Stimulated activated CD8-positive, alpha-beta memory T cell treated with anti-CD3 and anti-CD28 coated beads, Interleukin-7, amount 100 ng/mL, for 1 hour (primary cell): ENCODE measurements at places on chromosomes 7 and 10.

DNA sequence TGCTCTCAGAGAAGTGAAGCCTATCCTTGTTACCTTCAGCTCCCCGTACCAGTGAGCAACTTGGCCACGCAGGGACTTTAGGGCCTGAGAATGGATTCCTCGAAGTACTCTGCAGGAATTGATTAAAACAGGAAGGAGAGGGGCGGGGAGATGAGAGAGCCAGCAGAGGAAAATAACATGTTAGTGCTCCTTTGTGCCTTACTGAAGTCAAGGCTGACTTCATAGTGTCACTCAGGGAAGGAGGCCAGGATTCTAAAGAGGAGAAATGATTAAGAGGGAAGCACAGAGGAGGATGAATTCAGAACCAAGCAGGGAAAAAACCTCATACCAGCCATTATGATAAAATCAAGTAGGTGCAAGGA, 195.6 kb upstream of the RHOBTB1 start:
- DNase-seq, result no peak

DNA sequence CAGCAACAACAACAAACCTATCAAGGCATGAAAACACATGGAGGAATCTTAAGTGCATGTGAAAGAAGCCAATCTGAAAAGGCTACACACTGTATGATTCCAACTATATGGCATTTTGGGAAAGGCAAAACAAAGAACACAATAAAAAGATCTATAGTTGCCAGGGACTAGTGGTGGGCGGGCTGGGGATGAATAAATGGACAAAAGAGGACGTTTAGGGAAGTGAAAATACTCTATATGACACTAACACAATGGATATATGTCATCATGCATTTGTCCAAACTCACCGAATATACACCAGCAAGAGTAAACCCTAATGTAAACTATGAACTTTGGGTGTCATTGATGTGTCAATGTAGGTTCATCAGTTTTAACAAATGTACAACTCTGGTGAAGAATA, 89.1 kb downstream of the SEMA3E start:
- DNase-seq, result no peak

DNA sequence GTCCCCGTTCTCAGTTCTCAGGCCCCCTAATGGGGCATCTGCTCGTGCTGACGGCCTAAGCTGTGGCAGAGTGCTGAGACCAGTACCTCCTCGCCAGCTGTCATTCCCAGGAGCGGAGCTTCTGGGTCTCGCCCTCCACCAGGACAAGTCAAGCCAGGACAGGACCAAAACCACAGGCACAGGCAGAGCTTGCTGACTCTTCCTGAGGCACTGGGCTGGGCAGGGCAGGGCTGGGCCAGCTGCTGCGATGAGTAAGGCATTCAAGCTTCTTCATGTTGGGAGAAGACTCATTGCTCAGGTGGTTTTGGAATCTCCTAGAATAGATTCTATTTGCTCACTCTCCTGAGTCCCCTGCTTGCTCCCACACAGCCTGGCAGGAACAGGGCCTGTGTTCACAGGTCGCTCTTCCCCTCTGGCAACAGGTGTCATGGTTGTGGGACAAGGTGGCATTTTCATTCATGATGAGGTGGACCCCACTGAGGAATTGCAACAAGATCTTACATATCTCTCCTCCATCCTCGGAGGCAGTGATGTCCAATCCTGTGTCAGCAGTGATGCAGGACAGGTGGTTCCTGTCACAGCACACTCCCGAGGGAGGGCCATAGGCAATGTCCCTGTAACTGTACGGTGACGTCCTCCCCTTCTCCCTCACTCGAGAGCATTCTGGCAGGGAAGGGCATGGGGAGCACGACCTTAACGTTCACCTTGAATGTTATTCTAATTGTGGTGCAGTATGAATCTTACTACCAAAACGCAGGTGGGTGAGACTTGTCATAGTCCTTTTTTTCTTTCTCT, 17.0 kb upstream of the SH3PXD2A start:
- DNase-seq, result no peak

DNA sequence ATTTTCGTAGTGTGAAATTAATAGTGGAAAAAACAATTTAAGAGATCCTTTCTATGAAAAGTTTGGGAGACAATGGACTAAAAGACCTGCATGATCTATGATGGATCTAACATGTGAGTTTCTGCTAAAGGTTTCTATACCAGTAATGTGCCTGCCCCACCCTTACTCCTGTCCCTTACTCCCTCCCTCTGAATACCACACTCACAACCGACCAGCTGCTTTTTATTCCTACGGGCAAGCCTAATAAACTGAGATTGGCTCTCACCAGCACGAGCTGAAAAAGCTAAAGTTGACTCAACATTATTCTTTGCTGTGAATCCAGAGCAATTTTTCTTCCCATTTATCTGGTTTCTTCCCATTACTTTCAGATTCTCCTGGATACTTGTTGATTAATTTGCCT, 17.8 kb upstream of the REEP3 start:
- no peak for DNase-seq

GRCh38 chr7:132207782-132208181, 368.5 kb downstream of the PLXNA4 start:
- DNase-seq, result no peak

DNA sequence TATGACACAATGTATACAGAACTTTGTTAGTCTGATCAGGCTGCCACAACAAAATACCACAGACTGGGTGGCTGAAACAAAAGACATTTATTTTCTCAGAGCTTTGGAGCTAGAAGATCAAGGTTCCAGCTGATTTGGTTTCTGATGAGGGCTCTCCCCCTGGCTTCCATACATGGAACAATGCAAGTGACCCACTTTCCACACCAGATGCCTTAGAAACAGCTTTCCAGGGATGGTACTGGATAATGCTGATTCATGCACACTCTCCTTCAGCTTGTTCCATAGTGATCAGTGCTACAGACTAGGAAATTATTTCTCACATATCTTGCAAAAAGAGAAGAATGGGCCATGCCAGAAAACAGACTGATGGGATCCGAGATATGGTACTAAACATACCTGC, 1274.9 kb upstream of the SORCS1 start:
- no peak for DNase-seq

DNA sequence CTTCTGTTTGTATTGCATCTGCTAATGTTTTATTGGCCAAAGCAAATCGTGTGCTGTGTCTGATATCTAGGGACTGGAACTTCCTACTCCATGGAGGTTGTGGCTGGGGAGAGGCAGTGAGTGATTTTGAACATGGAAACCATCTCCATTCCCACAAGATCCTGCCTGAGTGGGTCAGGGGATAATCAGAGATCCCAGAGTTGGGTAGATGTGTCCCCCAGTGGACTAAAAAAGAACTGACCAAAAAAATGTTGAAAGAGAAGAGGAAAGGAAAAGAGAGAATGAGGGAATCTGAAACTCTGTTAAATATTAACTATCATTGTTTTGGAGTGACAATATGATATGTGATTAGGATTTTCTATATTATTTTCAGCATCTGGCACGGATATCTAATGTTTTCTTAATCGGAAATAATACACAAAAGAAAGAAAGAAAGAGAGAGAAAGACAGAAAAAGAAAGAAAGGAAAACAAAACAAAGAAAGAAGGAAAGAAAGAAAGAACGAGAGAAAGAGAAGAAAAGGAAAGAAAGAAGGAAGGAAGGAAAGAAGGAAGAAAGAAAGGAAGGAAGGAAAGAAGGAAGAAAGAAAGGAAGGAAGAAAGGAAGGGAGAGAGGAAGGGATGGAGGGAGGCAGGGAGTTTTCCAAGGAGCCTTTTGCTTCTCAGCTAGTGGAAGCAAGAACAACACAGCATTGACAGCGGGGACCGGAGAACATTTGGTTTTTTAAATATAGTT, 638.5 kb downstream of the CCSER2 start:
- DNase-seq, result no peak

- DNase-seq, result no peak
Measured at GRCh38 chr10:102650655-102651454, 6.6 kb downstream of the TRIM8 start.

DNA sequence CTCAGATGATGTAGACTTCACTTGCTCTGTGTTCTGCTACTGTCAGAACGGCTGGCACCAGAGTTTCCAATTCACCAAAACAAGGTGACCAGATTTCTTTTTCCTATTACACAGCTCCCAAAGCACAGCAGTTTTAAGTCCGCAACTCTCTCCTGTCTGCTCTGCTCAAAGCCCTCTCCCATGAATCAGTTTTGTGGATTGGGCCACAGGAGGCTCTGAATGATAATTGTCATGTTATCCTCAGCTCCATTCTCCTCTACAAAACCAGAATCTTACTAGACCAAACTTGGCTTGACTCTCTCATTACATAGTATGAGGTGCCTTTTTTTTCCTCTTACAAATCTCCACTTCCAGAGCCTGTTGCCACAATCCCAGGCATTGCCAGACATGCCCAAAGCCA, 223.5 kb downstream of the SNX13 start:
- no peak for DNase-seq

GRCh38 chr10:17037910-17038309, 91.7 kb downstream of the CUBN start:
- no peak for DNase-seq

DNA sequence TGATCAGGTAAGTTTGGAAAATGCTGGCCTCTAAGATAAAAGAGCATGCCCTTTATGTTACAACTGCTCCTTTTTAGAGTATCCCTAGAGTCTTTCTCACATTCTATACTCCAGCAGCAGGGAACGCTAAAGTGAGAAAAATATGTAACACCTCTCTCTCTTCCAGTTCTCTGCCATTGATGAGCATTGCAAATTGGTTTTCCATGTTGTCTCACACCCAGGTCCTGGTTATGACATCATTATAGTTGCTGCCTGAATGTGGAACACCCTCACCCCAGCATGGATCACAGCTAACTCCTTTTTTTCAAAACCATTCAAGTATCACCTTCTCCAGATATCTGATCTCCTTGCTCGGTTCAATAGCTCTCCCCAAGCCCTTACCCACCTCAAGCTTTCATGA, 84.4 kb downstream of the DGKI start:
- no peak for DNase-seq

GRCh38 chr7:91181949-91182348, 82.3 kb upstream of the FZD1 start:
- DNase-seq, result no peak

DNA sequence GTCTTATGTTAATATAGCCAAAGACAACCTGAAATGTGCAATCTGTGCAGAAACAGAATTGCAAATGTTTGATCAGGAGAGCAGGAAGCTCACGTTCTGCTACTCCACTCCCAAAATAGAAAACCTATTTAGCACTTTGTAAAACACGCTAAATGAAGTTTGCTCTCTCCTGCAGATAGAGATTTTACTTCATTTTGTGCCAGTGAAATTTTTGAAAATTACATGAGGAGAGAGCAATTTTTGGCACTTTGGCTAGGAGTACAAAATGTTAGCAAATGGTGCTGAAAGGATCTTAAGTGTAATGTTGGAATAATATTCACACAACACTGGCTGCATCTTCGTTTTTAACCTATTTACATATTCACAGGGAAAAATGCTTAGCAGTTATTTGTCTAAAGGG, 61.9 kb downstream of the SEM1 start:
- DNase-seq, result no peak

DNA sequence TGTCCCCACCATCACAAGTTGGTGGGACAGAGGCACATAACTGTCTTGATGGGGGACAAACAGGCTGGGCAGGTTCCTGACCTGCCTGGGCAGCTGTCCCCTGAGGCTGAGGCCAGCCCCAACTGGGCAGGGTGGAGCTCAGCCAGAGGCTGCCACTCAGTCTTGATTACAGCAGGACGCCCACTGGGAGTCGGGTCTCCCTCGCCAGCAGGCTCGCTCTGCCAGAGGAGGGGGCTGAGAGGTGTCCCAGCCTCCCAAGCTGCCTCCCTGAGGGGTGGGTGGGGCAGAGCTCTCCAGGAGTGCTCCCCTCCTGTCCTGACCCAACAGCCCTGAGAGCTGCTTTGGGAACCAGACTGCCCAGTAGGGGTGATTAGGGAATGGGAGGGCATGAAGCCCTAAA, 1.8 kb upstream of the CAMK2G start:
- DNase-seq, result no peak

DNA sequence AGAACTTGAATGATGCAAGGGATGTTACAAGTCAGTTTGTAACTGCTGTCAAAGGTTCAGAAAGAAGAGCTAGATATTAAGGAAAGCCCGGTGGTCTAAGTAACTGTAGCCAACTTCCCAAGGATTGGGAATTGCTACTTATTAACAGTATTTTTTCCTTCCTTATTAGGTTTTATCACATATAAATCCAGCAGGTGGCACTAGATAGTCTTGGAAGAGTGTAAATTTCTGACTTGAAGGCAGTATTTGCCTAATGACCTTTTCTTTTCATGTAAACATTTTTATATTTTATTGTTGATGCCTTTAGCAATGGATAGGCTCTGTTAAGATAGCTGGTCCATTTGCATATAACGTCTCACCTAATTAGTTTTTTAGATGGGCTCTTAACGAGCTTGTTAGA, 51.2 kb downstream of the ANLN start:
- DNase-seq, result no peak

DNA sequence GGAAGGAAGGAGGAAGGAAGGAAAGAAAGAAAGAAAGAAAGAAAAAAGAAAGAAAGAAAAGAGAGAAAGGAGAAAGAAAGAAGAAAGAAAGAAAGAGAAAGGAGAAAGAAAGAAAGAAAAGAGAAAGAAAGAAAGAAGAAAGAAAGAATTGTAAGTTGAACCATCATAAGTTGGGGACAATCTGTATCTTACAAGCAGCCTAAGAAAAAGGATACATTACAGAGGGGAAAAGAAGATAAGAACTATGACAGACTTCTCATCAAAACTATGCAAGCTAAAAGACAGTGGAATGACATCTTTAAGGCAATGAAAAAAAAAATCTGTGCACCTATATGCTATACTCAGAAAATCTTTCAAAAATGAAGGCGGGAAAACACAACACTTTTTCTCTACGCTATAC, 50.3 kb upstream of the SP4 start:
- DNase-seq, result no peak

- DNase-seq, result no peak
Measured at GRCh38 chr7:42858570-42858969, 53.3 kb downstream of the C7orf25 start.

DNA sequence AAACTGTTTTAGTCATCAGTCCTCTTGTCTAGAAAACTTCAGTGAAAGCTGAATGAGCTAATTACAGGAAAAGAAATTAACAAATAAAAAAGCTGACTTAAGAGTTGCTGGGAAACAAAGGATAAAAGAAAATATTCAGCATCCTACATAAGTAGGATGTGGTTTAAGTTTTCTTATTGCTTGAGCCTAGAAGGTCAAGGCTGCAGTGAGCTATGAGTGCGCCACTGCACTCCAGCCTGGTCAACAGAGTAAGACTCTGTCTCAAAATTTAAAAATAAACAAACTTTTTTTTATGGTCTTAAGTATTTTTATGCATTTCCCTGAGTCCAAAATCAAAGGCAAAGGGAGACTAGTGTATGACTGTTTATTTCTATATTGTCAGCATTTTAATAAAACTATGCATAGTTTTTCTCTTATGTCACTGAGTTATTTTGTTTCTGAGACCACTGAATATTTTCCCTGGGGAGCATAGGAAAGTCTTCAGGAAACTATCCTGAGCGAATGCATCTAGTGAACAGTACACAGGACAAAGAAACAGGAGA, 40.0 kb upstream of the LRRN3 start:
- no peak for DNase-seq

- DNase-seq, result no peak
Measured at GRCh38 chr7:109529712-109530111, 960.0 kb downstream of the DNAJB9 start.
